ENCODE measurements at places on chromosomes 5 and 9. TPM values are rescaled to one million over a fixed set of nuclear protein-coding genes. Genes with fewer than 3 reads are reported as not detected.

DNA sequence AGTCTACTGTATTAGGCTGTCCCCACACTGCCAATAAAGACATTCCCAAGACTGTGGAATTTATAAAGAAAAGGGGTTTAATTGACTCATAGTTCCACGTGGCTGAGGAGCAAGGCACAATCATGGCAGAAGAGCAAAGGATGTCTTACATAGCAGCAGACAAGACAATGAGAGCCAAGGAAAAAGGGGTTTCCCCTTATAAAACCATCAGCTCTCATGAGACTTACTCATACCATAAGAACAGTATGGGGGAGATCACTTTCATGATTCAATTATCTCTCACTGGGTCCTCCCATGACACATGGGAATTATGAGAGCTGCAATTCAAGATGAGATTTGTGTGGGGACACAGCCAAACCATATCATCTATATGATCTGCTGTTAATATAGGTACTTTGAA, 14.8 kb upstream of the FSTL4 start:
- no peak for DNase-seq

The DMRT3 gene
- polyA plus RNA-seq: not detected

The SPARC gene
- 581 TPM for polyA plus RNA-seq

The STKLD1 gene
- polyA plus RNA-seq: 4.0 TPM

The SKP1 gene
- 848 TPM for polyA plus RNA-seq

DNA sequence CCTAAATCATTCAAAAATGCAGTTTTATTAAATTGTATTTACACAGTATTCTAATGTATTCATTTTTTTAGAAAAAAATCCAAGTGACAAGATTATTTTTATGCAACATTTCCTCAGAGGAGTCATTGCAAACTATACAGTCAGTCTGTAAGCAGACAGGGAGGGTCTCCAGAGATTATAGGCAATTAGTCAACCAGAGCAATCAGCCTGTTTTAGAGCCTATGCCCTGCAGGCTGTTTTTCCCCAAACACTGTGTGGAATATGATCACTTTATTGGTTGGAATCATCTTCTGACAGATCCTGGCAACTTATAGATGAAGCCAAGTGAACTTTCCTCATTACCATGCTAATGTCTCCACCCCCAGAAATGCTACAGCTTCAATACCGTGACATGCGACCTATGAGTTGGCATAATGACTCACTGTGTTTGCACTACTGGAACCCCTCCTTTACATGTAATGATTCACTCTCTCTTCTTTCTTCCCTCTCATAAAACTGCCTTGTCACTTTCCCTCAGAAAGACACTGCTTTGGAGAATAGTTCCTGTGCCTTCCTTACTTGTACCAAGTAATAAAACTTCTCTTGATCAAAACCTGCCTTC, 577.7 kb upstream of the FTMT start:
- DNase-seq: no peak

- no peak for DNase-seq
These were observed 163.9 kb upstream of the RASA1 start for GRCh38 chr5:87103616-87104287.

- no peak for DNase-seq
These were observed 1.7 kb downstream of the JAK2 start for GRCh38 chr9:4986783-4987182.

GRCh38 chr9:93659837-93660177, 83.4 kb downstream of the PHF2 start:
- DNase-seq: no peak

DNA sequence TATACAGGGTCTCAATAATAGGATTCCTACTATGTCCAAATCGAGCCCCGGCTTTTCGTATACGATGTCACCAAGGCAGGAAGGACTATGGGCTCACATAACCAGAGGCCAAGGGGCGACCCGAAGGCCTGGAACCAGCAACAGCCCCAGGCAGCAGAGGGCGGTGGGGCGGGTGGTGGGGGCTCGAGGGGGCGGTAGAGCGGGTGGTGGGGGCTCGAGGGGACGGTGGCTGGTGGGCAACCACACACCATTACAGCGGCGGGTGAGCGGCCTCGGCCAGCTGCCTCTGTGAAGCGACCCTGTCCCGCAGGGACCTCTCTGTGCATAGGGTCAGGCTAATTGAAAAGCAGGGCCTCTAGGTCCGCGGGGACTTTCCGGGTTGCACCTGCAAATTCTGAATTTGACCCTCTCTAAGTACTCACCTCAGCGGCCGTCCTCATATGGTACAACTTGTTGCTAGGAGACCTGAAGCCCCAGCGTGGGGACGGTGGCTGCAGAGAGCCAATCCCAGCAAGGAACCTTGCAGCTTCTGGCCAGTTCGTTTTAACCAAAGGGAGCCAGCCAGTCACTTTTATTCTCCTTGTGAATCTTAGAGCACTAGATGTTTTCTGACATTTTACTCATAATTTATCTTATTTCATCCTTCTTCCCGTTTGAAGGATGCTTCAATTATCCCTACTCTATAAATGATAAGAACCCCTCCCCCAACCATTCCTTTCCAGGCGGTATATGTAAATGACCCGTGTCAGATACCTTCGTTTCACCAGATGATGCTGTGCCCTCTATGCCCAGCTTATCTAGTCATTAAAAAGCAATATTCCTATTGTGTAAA, at the start of gene NME5:
NME5 (minus strand) TSS at position 480 of the 832 bp plus-strand sequence. CDS start 648 bp downstream, outside the sequence.
- peak; percentile 91 for DNase-seq

DNA sequence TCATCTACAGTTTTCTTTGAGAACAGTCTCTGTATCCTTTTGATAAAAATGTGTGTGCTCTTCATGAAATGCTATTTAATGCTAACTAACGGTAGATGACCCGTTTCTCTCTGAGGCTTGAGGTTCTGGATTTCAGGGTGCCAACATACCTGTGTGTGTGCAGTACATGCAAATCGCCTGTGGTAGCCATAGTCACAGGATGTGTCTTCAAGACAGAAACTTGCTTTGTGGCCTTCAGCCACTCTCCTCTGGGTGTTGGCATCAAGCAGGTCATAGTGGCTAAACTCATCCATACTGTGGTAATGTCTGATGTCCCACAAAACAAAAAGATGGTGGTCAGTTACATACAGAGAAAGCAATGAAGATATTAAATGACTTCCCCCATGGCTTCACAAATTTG, 4.2 kb downstream of the LOX start:
- DNase-seq: no peak

- no peak for DNase-seq
These were observed 549.0 kb upstream of the ZNF608 start for GRCh38 chr5:125295405-125295872.

The WWC1 gene
- polyA plus RNA-seq: 74.4 TPM

The NME5 gene
- 30.2 TPM for polyA plus RNA-seq

- no peak for DNase-seq
These were observed 100.5 kb upstream of the SPATA31D4 start for GRCh38 chr9:81827616-81828296.

The GPR150 gene
- polyA plus RNA-seq: 0.19 TPM

The GPR151 gene
- polyA plus RNA-seq: not detected

DNA sequence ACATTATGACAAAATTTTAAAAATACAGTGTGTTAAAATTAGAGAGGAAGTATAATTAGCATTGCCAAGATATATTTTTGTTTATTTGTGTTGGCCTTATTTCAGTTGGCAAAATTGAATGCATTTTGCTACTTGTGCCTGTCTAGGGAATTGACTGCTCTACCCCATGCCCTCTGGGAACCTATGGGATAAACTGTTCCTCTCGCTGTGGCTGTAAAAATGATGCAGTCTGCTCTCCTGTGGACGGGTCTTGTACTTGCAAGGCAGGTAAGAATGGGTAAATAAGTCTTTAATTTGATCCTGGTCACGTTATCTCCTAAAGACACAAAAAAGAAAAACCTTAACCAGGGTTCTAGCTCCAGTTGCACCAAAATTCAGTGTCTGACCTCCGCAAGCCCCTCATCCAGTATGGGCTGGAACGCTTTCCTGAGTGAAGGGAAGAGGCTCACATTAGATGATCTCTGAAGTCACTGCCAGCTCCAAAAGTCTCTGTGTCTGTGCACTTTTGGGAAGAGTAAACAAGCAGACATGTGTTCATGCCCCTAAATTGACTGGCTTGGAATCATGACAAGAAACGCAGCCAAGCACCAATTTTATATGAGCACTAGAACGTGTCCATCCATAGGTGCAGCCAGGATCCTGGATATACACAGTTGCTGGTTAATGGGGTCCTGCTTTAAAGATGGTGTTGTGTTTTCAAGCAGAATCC, 98.3 kb upstream of the PRRC1 start:
- no peak for DNase-seq

The TXNDC8 gene
- not detected for polyA plus RNA-seq

The RNF183 gene
- polyA plus RNA-seq: 8.1 TPM

- no peak for DNase-seq
These were observed 143.5 kb downstream of the MLLT3 start for GRCh38 chr9:20478786-20479185.

GRCh38 chr9:10773136-10773535, 160.3 kb upstream of the PTPRD start:
- no peak for DNase-seq

DNA sequence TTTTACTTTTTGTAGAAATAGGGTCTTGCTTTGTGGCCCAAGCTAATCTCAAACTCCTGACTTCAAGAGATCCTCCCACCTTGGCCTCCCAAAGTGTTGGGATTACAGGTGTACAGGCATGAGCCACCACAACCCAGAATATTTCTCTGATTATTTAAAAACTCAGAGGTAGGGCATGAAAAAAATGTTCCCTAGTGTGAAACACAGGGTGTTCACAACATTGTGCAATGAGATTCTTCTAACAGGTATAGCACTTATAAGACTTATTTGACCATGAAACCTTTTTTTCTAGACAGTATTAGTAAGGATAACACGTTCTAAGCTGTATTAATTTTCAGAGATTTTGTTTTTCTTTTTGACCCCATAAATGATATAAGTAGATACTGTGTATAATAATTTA, 13.1 kb upstream of the PTGER4 start:
- DNase-seq: no peak

The PKD2L2 gene
- polyA plus RNA-seq: not detected

- peak; percentile 65 for DNase-seq
These were observed 4.8 kb upstream of the ST6GALNAC4 start for GRCh38 chr9:127921557-127922120.

- no peak for DNase-seq
These were observed 96.3 kb upstream of the FANCC start for GRCh38 chr9:95413793-95414192.

DNA sequence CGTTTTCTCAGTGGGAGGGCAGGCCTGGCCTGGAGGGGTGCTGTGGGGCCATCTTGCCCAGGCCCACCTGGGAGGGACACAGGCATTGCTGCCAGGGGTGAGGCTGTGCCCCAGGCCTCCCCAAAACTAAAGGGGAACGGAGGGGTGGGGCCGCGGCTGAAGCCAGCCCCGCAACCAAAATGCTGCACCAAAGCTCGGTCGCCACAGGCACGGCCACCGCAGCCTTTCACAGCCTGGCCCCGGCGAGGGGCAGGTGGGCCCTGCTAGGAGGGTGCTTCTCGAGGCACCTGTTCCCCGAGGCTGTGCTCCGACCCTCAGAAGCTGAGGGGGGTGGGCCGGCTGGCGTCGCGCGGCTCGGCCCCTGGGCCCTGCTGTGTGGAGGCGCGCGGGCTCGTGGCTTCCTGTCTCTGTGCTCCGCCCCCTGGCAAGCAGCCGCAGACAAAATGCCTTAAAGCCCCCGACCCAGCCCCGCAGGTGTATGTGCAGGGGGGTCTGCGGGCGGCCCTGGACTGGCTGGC, 57.6 kb downstream of the JAK2 start:
- no peak for DNase-seq

- peak; percentile 19 for DNase-seq
These were observed 2.8 kb downstream of the IL6ST start for GRCh38 chr5:55991768-55992486.

- DNase-seq: no peak
These were observed 112.1 kb upstream of the IL6ST start for GRCh38 chr5:56106837-56107236.

The MSX2 gene
- polyA plus RNA-seq: 0.37 TPM

DNA sequence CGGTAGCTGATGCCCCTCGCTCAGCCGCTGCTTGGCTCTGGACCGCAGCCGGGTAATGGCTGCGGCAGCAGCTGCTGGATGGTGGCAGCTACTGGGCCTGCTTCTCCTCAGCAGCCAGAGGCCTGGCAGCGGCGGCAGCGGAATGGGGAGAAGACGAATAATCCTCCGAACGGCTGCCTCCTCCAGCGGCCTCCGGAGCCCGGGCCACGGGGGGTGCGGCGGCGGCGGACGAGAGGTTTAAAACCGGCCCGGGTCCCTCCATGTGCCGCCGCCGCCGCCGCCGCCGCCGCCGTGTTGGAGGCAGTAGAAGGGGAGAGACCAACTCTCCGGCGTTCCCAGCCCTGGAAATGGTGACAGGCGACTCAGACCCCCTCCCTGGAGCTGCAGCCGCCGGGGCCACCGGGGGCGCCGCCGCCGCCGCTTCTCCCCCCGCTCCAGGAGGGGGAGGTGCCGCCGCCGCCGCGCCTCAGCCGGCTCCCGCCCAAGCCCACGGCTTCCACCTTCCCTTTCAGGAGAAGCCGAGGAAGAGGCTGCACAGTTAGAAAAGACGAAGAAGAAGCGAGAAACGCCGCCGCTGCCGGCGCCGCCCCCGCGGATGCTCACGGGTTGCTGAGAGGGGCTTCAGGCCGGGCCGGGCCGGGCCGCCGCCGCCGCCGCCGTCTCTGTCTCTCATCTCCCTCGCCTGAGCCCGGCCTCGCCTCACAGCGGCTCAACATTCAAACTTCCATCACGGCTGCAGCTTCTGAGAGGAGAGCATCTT, 118.4 kb upstream of the PRSS3 start:
- DNase-seq: peak; percentile 75

- DNase-seq: no peak
These were observed 74.7 kb downstream of the WWC1 start for GRCh38 chr5:168366116-168366515.

- DNase-seq: peak; percentile 80
These were observed 56.7 kb downstream of the SLC1A1 start for GRCh38 chr9:4547016-4547415.

The HBEGF gene
- polyA plus RNA-seq: 6.0 TPM

DNA sequence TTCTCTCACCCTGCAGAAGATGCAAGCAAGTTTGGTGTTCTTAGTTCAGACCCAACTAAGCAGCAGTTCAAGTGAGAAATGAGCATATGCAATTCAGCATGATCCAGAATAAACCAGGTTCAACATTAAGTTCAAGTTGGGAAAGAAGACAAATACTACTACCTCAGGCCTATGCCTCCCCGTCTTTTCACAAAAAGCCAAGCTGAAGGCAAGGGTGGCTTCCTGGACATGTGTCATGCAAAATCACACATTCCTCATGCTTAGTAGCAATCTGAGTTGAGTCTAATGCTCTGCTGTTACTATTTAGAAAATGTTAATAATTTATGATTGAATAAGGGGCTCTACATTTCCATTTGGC, 453.4 kb upstream of the GRAMD2B start:
- DNase-seq: no peak

The PHYHD1 gene
- polyA plus RNA-seq: 122 TPM

The SLC46A2 gene
- not detected for polyA plus RNA-seq

GRCh38 chr9:33435821-33436277, 11.5 kb downstream of the AQP3 start:
- DNase-seq: no peak

DNA sequence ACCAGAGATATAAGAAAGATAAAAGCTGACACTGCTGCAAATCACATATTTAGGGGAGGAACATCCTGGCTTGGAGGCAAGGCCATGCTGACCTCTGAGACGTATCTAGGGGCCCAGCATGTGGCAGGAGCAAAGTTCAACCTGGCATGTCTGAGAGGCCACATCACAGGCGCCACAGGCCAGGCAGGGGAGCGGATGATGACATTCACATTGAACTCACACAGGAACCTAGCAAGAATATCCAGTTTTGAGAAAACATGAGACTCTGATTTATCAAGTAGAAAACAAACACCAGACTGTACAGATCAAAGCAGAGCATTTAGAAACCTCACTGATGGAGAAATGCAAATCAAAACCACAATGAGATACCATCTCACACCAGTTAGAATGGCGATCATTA, 64.2 kb upstream of the STK32A start:
- no peak for DNase-seq
